ENCODE measurements at places on chromosomes 6 and 20. TPM values are rescaled to one million over a fixed set of nuclear protein-coding genes. Genes with fewer than 3 reads are reported as not detected.

Gene ASIP
- not detected for total RNA-seq

Gene TRIM40
- not detected for total RNA-seq

Gene IRF4
- total RNA-seq, result 0.72 TPM

Gene LINC00237
- total RNA-seq, result not detected

Gene NR2E1
- 0.13 TPM for total RNA-seq

Gene MYCT1
- total RNA-seq, result not detected

Gene CALHM6
- not detected for total RNA-seq

Gene SRF
- 48.9 TPM for total RNA-seq

Gene FAM83D
- 30.9 TPM for total RNA-seq

Gene C6orf58
- not detected for total RNA-seq

Gene MUC21
- not detected for total RNA-seq
